Ovary (tissue), 10 donors: ENCODE measurements at places on chromosomes 7 and 10. TPM values are rescaled to one million over a fixed set of nuclear protein-coding genes. Genes with fewer than 3 reads are reported as not detected.

GRCh38 chr7:5689118-5689517, 92.3 kb downstream of the RNF216 start:
- no peak for DNase-seq

DNA sequence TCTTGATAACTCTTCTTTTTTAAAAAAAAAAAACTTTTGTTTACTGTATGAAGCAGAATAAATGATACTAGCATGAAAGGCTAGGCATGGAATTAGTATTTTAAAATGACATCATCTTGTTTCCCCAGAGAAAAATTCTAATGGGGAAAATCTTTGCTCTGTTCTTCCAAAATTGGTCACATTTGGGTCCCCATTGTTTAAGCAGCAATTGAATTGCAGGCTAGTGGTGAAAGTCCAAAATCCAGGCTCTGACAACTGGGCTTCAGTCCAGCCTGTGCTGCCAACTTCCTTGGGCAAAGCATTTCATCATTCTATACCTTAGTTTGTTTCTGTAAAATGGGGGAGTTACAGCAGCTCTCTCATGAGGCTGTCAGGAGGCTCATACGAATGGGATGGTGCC, 726.4 kb downstream of the KCNMA1 start:
- no peak for DNase-seq

DNA sequence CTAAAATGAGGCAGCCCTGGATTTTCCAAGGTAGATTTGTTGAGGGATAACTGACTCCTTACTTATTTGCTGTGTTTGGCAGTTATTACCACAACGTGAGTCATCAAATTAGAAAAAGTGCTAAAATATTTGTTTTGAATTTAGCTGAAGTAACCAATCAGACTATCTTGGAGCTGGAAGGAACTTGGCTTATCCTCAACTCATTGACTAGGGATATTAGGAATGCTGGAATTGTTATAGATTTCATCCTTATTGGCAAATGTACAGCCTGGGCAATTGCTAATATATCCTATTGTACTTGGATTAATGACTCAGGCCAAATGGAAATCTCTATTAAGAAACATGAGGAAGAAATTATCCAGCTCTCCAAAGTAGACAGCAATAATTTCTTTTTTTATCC, 1189.0 kb upstream of the LRRN3 start:
- no peak for DNase-seq

The SP8 gene
- not detected for polyA plus RNA-seq

DNA sequence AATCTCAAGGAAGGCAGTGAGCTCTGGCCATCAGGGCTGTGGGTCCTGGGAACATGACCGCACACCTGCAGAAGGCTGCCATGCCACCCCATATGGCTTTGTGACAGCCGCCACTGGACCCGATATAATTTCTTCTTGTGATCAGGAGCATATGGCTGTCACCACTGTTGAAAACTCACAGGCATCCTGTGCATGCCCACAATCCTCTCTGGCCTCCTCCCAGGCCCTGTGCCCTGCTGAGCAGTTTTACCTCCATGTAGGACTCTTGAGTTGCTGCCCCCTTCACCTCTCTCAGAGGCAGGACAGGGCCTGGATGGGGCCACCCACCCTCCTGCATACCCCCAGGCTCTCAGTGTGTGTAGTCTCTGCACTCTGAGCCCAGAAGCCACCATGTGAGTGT, 391.9 kb upstream of the AKR1E2 start:
- no peak for DNase-seq

DNA sequence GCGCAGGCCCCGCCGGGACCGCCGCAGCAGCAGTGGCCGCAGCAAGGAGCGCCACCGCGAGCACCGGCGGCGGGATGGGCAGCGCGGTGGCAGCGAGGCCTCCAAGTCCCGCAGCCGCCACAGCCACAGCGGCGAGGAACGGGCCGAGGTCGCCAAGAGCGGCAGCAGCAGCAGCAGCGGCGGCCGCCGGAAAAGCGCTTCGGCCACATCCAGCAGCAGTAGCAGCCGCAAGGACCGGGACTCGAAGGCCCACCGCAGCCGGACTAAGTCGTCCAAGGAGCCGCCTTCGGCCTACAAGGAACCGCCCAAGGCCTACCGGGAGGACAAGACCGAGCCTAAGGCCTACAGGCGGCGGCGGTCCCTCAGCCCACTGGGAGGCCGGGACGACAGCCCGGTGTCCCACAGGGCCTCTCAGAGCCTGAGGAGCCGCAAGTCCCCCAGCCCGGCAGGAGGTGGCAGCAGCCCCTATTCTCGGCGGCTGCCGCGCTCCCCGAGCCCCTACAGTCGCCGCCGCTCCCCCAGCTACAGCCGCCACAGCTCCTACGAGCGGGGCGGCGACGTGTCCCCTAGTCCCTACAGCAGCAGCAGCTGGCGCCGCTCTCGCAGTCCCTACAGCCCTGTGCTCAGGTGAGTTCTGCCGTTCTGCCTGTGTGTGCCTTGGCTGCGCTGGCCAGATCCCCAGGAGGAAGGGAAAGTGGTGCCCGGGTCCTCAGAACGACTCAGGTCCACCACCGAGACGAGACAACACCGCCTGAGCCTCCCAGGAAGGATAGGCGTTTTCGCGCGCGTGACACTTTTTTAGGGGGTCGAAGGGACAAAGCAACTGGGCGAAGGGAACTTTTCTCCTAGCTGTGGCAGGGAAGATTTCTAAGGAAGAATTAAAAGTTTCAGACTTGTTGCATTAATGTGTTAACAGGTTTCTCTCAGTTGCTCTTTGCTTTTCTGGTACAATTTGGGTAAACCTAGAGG, 1.5 kb downstream of the CDK13 start:
- DNase-seq = peak; percentile 53

- DNase-seq = no peak
Observed at GRCh38 chr10:70137135-70137534, 4.5 kb upstream of the AIFM2 start.

- no peak for DNase-seq
Observed at GRCh38 chr10:52563360-52563759, 209.2 kb downstream of the MBL2 start.

- peak; percentile 52 for DNase-seq
Observed at GRCh38 chr7:33757563-33758165, 147.7 kb upstream of the BMPER start.

The PWWP2B gene
- 8.5 TPM for polyA plus RNA-seq

DNA sequence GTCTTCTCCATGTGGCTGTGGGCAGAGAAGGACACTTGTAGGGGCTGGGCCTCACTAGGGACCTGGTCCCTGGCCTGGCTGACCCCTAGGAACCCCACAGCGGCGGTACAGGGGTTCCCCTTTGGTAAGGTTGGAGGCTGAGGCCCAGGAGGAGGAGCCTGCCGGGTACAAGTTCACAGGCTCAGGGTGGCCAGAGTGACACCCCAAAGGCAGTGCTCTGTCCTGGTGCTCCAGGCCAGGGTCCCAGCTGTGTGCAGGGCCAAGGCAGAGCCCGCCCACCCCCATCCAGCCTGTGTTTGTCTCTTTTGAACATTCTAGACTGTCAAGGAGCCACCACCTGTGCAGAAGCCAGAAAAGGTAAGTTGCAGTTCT, 23.3 kb downstream of the ANTXRL start:
- DNase-seq = no peak

DNA sequence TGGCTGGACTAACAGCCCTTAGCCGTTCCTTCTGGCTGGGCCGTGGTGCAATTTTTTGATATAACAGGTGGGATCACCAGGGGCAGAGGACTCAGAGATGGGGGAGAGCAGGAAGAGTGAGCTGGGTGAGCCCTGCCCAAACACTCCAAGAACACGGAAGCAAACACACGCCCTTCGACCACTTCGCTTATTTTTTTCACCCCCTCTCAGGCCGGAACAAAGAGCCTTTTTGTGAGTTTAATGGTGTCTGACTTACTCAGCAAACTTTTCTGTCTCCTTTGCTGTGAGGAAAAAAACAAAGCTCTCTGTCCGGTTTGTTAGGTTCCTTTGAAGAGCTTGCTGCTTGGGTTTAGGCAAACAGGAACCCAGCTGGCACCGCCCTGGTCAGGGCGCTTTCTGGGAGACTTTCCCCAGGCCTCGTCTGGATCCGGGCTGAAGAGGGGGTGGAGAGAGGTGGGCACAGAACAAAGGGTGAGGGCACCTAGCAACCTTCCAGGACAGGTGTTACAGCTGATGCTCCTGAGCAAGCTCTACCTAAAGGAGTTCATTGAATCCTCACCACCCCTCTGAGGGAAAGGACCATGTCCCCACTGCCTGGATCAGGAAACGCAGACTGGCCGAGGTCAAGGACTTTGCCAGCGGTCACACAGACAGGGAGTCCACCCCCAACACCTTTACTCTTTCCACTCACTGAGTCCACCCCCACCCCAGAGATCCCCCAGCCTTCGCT, 23.3 kb downstream of the CALML3 start:
- DNase-seq = peak; percentile 47

GRCh38 chr7:151851145-151851751, 25.7 kb downstream of the PRKAG2 start:
- no peak for DNase-seq

DNA sequence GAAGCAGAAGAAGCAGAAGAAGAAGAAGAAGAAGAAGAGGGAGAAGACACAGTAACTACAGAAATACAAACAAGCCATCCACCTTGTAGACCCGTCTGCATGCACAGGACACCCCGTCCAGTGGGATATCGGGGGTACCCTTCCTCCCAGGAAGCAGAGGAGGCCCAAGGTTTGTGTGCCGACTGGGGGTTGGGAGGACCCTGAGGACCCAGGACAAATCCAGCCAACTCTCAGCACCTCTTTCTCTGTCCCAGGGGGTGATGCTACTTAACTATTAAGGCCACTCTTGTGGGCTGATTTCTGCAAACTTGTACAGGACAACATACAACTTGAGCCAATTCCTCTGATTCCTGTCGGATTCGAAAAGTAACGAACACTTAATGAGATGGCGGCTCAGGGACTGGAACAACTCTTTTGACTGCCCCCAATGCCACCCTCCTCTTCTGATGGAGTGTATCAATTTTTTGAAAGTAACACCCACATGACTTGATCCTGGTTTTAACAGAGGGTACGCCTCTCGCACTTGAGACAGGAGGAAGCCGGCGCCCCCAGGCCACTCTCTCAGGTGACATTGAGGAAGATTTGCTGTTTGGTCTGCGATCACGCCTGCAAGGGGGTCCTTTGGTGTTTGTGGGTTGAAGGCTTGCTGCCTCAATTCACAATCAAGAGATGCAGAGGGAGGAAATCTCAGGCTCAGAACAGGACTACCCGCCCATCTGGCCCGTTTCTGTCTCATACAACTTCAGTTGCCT, 192.6 kb downstream of the TNS3 start:
- DNase-seq = no peak
